CD4-positive, alpha-beta T cell treated with Interleukin-1 beta for 1 hour (primary cell): ENCODE measurements at places on chromosomes 12 and 14.

- no peak for DNase-seq
Observed at GRCh38 chr12:116183741-116184141, 93.8 kb downstream of the MED13L start.

DNA sequence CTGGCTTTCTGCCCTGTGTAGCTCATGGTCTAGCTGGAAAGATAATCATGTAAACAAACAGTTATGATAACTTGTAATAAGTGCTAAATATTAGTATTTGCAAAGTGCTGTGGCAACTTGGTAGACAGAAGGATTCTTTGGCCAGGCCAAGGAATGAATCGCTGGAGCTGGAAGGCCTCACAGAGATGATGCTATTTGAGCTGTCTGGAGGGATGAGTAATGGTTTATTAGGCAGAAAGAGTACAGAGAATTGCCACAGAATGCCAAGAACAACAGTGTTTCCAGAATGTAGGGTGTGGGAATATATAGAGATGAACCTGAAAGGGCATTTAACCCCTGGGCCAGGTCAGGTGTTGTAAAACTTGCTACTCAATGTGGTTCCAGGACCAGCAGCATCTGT, 27.6 kb downstream of the OTX2 start:
- no peak for DNase-seq

- no peak for DNase-seq
Observed at GRCh38 chr12:120725151-120725658, 421 bp upstream of the ACADS start.

- DNase-seq, result peak; percentile 20
Observed at GRCh38 chr14:77208291-77208978, 26.8 kb downstream of the TMEM63C start.

DNA sequence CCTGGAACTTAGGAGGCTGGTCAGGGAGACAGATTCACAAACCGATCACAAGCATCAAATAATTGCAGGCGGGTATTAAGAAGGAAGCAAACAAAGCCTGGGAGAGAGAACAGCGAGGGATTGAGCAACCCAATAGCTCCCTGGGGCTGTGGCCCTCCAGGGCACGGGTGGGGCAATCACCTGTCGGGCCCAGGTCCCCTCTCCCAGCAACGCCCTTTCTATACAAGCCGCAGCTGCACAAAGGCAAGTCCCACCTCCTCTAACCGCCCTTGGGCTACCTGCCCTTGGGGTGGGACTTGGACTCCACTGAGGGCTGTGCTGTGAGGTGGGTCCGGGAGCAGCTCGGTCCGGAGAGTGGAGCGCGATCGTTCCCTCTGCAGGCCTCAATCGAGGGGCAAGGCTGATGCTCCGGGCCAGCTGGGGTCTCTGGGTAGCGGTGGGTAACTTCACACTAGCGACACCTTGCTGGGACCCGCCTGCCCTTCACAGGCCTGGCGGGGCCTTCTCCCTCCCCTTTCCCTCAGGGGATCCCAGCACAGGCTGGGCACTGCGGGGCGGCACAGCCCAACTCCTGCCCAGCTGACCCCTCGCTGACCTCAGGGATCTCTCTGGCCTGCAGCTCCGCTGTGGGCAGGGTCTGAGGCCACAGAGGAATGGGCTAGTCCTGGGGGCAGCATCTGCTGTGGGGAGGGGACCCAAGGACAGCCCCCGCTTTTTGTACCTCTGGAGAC, 8.0 kb downstream of the PHB2 start:
- no peak for DNase-seq

GRCh38 chr12:83461336-83461935, 774.7 kb downstream of the TMTC2 start:
- no peak for DNase-seq

- no peak for DNase-seq
Observed at GRCh38 chr12:28569698-28570411, 379.6 kb downstream of the CCDC91 start.

DNA sequence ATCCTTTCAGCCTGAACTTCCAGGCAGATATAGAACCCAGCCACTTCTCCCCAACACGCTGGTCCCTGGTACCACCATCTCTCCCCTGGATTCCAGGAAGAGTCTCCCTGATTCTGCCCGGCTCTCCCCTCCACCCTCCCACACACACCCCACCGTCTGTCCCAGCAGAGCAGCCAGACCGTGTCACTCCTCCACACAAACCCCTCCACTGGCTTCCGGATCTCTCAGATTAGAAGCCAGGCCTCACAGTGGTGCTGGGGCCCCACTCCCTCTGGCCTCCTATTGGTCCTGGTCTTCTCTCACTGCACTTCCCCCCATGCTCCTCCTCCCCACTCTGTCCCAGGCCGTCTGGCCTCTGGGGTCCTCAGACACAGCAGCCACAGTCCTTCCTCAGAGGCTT, 52.4 kb upstream of the CDKN3 start:
- DNase-seq, result no peak
